ENCODE measurements at places on chromosomes 4 and X.

DNA sequence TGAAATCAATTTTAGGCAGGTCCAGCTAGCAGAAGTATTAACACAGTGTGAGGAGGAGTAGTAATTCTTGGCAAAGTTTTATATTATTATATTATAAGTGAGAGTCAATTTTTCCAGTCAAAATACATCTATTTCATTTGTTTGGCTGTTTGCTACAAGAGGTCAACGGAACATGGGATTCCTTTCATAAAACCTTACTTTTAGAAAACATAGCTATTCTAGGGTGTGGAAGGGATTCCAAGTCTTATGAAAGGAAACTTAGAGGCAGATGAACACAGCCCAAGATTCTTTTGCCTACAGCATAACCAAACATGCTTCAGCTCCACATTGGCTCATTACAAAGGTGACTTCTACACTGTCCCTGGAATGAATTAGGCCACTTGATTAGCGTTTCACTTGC, 29.9 kb upstream of the PCDH19 start:
- no peak for DNase-seq

DNA sequence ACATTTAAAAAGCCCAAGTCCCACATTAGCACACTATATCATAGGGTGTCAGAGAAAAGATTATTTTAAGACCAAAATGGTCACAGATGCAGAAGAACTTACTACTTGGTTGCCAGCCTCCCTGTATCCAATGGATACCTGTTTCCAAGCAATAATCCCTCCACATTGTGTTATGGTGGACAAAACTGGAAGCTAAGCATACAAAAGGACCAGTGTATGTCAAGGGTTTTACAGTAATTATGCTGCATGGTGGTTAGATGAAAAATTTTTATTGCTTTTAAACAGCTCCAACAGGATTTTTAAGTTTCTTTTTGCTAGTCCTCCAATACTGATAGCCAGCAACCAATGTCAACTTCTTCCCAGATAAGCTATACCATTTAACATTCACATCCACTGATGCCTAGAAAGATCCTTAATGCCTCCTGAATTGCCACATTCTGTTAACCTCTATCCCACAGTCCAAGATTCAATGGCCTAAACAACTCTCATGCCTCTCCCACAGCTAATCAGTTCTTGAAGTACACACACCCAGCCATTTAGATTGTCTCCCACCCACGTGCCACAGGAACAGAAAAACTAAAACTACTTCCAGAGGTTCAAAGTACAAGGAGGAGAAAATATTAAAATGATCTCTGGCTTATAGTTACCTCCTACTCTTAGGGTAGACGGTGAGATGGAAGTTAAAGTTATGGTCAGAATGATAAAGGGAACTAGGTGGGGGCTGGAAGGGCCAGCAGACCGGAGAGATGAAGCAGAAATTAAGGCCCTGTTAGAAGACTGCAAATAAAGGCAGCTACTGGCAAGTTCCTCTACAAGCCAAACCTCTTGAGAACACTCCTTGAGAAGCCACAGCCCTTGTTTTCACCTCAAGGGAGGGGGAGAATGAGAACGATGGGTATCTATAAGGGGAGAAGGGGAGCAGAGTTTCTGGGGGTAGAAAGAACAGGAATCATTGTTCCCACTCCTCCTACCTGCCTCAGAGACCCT, 5.5 kb downstream of the MED14 start:
- DNase-seq, result no peak

DNA sequence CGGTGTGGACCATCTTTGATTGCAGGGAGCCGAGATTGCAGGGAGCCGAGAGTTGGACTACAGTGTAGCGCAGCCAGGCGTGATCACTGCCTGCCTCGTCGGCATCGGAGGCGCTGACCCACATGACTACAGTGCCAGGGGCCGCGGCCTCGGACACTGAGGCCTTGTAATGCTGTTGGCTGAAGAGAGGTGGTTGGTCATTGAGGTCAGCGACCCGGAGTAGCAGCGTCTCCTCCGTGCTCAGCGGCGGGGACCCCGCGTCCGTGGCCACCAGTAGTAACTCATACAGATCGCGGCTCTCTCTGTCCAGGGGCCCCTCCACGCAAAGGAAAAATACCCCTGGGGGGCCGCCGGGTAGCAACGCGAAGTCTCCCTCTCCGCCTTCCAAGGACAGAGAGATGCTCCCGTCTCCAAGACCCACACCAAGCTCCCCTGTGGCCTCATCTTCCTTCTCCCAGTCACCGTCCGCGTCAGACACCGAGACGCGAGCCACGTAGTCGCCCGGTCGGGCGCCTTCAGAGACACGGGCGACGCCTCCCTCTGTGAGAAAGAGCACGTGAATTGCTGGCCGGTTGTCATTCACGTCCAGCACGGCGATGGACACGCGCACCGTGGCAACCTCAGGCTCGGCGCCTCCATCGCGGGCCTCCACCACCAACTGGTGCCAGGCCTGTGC, 1.9 kb downstream of the DCHS2 start:
- DNase-seq, result no peak

DNA sequence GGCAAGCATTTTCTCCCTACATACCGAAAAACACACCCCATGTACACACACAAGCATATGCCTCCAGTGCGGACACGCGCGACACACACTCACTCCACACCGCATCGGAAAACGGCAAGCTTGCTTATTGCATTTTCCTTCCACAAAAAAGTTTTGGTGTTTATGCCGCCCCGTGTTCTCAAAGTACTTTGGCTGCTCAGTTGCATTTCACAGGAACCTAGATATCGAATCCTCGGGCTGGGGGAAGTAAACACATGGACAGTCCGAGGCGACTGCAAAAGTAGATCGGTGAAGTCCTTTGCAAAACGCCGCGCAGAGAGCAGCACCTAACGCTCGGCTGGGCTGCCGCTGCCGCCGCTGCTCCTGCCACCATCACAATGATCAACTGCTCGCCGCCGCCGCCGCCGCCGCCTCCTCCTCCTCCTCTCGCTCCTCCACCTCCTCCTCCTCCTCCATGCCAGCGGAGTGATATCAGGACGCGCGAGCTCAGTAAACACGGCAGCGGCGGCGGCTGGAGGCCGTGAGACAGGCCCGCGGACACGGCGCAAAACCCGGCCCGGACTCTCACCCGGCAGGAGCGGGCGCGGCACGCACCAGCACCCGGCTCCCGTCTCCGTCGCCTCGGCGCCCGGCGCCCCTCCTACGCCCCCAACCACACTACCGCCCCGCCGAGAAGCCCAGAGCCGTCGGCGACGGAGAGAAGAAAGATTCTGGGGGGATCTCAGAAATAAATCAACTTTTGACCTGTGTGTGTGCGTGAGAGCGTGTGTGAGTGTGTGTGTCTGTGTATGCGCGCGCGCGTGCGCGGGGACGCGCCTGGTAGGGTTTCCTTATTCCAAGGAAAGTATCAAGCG, at the start of gene MAML3:
MAML3 (minus strand) TSS at position 467 of the 854 bp plus-strand sequence. CDS start 857 bp downstream, outside the sequence.
- DNase-seq, result peak; percentile 78

DNA sequence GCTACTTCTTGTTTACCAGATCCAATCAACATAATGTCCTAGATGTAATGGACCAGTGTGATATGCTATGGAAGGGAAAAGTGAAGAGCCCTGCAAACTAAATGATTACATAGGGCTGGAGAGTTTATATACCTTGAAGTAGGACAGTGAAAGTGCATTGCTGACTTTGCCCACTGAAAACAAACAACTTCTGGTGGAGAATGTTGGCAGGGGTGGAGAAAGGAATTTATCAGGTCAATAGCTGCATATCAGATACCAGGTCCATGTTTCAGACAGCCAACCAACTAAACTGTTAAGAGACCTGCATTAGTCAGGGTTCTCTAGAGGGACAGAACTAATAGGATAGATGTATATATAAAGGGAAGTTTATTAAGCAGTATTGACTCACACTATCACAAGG, 82.4 kb downstream of the DCUN1D4 start:
- no peak for DNase-seq

All from T-cell (primary cell).